Spleen (tissue), 13 donors: ENCODE measurements at places on chromosomes 2 and 18.

GRCh38 chr2:80364524-80365212, 60.1 kb upstream of the LRRTM1 start:
- no peak overlapping the region for H3K27ac ChIP-seq
- DNase-seq: no peak
- H3K36me3 ChIP-seq: no peaks in the 10 kb centered on the region
- H3K4me1 ChIP-seq: no peaks in the 10 kb centered on the region
- no peaks in the 10 kb centered on the region for H3K27me3 ChIP-seq
- no peak overlapping the region for H3K4me3 ChIP-seq

DNA sequence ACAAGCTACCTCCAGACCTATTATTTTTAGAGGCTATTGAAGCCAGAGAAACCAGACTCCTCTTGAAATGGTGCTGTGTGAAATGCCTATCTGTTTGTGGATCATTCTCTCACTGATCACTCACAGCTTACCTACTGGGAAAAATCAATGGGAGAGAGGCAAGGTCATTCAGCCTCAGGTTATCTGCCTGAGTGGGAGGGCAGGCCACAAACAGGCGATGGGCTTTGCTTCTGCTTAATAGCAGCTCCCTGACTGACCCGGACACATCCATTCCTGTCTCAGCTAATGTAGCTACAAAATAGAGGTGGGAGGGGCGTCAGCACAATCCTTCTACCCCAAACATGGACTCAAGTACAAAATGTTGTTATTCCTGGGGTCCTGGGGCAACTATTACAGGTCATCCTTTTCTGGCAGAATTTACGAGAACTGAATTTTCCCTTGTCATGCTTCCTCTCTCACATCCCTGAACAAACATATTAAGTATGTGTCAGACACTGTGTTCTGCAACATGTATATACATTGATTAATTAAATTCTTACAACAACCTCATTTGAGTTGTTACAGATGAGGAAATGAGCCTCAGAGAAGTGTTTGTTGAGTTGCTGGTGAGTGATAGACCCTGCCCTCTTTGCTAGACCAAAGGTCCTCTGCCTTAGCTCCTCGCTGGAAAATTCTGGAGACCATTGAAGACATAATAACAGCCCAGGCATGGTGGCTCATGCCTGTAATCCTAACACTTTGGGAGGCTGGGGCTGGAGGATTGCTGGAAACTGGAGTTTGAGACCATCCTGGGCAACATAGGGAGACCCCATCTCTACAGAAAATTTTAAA, 60.5 kb downstream of the CDK15 start:
- no peaks in the 10 kb centered on the region for H3K36me3 ChIP-seq
- no peaks in the 10 kb centered on the region for H3K4me1 ChIP-seq
- no peak overlapping the region for H3K4me3 ChIP-seq
- H3K27ac ChIP-seq: no peak overlapping the region
- no peaks in the 10 kb centered on the region for H3K27me3 ChIP-seq

- H3K36me3 ChIP-seq: no peaks in the 10 kb centered on the region
- H3K27me3 ChIP-seq: no peaks in the 10 kb centered on the region
- DNase-seq: no peak
Observed at GRCh38 chr2:39867268-39867667, 88.2 kb upstream of the THUMPD2 start.

DNA sequence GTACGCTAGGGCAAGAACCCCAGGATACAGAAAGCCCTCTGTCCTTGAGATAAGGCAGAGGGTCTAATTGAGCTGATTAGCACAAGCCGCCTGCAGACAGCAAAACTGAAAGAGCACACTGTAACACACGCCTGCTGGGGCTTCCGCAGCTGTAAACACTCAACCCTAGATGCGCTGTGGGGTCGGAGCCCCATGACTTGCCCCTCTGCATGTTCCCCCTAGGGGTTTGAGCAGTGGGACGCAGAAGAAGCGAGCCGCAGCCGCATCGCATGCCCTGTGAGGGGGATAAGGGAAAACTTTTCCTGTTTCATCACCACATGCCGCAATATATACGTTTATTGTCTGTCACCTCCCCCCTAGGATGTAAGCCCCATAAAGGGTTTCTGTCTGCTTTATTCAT, 384.6 kb downstream of the PLCL1 start:
- DNase-seq: no peak
- no peaks in the 10 kb centered on the region for H3K4me1 ChIP-seq
- no peaks in the 10 kb centered on the region for H3K36me3 ChIP-seq
- H3K27ac ChIP-seq: no peak overlapping the region
- no peak overlapping the region for H3K4me3 ChIP-seq

DNA sequence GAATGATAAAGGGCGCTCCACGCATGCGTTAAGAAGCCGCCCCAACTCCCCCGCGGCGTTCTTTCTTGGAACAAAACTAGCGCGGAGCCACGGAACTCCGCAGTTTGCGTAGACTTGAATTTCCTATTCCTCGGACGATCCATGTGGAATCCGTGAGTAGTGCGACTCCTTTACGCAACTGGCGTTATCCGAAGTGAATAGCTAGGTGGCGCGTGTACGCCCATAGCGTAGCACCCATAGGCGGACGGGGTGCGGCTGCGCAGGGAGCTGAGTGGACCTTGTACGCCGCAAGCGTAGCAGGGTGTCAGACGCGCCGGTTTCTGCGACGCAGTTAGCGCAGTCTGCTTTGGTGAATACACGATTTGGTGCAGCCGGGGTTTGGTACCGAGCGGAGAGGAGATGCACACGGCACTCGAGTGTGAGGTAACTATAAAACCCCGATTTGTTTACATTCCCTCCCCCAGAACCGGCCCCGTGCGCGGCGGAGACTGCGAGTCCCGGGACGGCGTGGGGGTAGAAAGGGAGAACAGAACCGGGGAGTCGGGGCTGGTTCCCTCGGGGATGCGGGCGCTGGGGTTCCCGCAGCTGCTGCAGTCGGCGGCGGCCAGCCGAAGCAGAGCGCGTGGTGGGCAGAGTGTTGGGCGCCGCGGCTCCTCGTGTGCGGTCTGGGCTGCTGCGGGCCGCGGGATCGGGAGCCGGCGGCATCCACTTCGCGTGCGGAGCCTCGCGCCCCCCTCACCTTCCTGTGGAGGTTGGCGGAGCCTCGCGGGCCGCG, at the start of gene SLC39A10:
Gene SLC39A10 (plus strand): TSS at position 368 of the 775 bp plus-strand sequence. CDS start 22,817 bp downstream, outside the sequence.
- peak within 1 kb of the TSS; percentile 100 for H3K27ac ChIP-seq
- peak; percentile 100 for DNase-seq
- H3K27me3 ChIP-seq: no peaks in the 10 kb centered on the region
- H3K4me1 ChIP-seq: peaks cover 55% of the 10 kb centered on the region

DNA sequence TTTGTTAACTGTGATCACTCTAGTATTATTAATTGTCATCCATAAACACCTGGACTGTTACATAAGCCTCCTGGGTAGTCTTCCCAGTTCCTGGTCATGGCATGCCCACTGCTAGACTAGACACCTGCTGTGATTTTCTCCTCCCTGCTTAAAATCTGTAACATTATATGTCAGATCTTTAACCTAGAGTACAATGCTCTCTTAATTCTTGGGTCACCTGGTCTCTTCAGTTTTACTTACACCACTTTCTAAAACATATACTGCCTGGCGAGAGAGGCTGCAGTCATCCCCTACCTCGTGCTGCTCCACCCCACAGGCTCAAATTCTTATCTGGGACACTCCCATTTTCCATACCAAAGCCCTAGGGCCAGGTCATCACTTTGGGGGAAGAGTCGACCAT, 161.3 kb downstream of the CDH2 start:
- no peaks in the 10 kb centered on the region for H3K4me1 ChIP-seq
- no peak overlapping the region for H3K4me3 ChIP-seq
- H3K36me3 ChIP-seq: no peaks in the 10 kb centered on the region
- no peak overlapping the region for H3K27ac ChIP-seq
- no peak for DNase-seq
